ENCODE measurements at places on chromosomes 7 and 10.

DNA sequence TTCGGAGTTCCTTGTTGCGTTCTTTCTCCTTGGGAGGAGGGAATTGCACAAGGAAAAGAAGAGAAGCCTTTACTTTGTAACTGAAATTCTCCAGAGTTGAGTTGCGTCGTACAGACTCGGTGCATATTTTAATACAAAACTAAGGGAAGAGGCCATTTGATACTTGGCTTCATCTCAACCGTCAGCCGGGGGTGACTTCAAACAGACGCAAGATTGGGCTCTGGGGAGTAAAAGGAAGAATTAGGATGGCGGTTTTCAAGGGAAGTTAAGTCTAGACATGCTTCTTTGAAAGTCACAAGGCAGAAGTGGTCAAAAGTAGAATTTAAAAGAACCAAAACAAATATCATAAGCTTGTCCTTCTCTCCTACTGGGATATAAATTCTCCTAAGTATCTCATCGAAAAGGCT, 1.6 kb downstream of the PRR15 start:
- peaks cover 9% of the 10 kb centered on the region for H3K4me1 ChIP-seq
- H3K27me3 ChIP-seq, result peaks cover 49% of the 10 kb centered on the region
- H3K36me3 ChIP-seq, result no peaks in the 10 kb centered on the region
- peak overlapping the region; percentile 42 for H3K4me3 ChIP-seq
- H3K27ac ChIP-seq, result no peak overlapping the region
- no peak for DNase-seq

DNA sequence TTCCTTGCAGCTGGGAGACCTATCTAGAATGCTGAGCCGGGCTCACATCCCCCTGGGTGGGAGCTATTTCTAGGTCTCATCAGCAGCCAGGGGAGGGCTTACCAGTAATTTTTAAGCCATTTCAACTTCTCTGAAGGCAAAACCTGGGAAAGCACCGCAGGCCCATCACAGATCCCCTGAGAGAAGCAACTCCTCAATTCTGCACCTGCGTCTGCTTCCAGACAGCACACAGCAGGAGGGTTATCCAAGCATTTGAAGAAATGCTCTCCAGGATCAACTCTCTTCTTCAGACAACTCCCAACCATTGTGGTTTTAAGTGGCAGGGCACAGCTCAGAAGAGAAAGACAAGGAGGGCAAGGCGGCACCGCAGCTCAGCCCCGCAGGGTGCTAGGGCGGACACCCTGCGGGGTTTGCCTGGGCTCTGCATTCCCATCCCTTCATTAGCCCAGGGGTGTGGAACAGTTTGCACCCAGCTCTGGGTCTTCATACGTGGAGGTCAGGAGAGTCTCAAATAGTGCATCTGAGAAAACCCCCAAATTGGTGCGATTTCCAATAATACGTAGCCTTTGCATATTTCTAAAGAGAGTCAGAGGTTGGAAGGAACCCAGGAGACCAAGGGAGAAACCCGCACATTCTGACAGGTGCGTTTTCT, 618.7 kb downstream of the DNAJB6 start:
- H3K4me3 ChIP-seq, result no peak overlapping the region
- peaks cover 10% of the 10 kb centered on the region for H3K4me1 ChIP-seq
- no peak for DNase-seq
- no peak overlapping the region for H3K27ac ChIP-seq
- no peaks in the 10 kb centered on the region for H3K36me3 ChIP-seq

- no peaks in the 10 kb centered on the region for H3K27me3 ChIP-seq
- no peaks in the 10 kb centered on the region for H3K36me3 ChIP-seq
- no peak overlapping the region for H3K27ac ChIP-seq
- no peak for DNase-seq
- H3K4me3 ChIP-seq, result no peak overlapping the region
Observed at GRCh38 chr7:39602351-39602750, 21.0 kb upstream of the RALA start.

DNA sequence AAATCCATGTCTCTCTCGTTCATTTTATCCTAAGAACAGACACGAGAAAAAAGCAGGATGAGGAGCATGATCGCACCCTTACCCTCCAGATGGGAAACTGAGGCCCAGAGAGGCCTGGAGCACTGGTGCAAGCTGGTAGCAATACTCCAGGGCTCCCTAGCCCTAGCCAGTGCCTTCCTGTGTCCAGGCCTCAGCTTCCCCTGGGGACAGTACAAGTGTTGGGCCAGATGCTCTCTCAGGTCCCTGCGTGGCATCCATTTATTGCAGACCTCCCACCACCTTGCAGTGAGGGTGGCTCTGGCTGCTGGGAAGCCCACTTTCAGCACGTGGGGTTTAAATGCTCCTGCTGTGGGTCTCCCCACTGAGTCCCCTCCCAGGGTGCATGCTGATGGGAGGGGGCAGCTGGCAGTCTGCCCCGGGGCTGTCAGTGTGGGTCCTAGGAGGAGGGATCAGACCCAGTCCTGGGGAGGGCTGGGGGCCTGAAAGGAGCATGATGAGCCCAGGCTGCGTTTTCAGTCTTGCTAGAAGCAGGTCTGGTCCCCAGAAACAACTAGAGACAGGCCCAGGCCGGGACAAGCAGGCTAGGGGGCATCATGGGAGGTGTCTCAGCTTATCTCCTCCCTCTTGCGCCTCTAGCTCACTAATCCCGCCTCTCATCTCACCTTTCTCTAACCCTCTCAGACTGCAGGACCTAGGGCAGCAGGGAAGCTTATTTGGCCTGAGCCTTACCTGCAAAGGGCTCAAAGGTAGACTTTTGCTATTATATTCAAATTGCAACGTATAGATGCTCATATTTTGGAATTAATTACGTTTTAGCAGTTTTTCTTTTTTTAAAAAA, 662 bp upstream of the PPIF start:
- H3K27ac ChIP-seq, result no peak overlapping the region
- H3K36me3 ChIP-seq, result peaks cover 33% of the 10 kb centered on the region
- peaks cover 15% of the 10 kb centered on the region for H3K27me3 ChIP-seq
- DNase-seq, result no peak
- peaks cover 14% of the 10 kb centered on the region for H3K4me1 ChIP-seq
- no peak overlapping the region for H3K4me3 ChIP-seq

DNA sequence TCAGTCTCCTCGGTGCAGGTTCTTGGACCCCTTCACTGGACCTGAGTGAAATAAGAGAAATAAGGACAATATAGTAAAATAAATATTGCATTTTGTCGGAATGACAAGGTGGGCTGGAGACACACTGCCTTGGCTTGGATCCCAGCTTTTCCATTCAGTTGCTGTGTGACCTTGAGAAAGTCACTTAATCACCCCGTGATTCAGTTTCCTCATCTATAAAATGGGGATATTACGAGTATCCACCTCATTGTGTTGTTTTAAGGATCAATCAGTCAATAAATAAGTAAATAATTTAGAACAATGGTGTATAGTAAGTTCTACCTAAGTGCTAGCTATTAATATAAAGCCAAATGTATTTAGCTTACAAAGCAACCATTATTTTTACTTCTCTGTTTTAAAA, 29.1 kb downstream of the HK1 start:
- H3K4me3 ChIP-seq, result no peak overlapping the region
- H3K4me1 ChIP-seq, result no peaks in the 10 kb centered on the region
- H3K27me3 ChIP-seq, result peaks cover 17% of the 10 kb centered on the region
- no peak for DNase-seq
- H3K27ac ChIP-seq, result no peak overlapping the region

- H3K4me3 ChIP-seq, result no peak overlapping the region
- no peak for DNase-seq
- no peaks in the 10 kb centered on the region for H3K36me3 ChIP-seq
- no peaks in the 10 kb centered on the region for H3K27me3 ChIP-seq
- peaks cover 13% of the 10 kb centered on the region for H3K4me1 ChIP-seq
- no peak overlapping the region for H3K27ac ChIP-seq
Observed at GRCh38 chr10:101745074-101745696, 30.7 kb downstream of the FGF8 start.

GRCh38 chr10:91944880-91945630, 21.5 kb downstream of the BTAF1 start:
- H3K4me1 ChIP-seq, result no peaks in the 10 kb centered on the region
- H3K4me3 ChIP-seq, result no peak overlapping the region
- H3K36me3 ChIP-seq, result peaks cover 9% of the 10 kb centered on the region
- no peak for DNase-seq
- H3K27ac ChIP-seq, result no peak overlapping the region
- no peaks in the 10 kb centered on the region for H3K27me3 ChIP-seq

DNA sequence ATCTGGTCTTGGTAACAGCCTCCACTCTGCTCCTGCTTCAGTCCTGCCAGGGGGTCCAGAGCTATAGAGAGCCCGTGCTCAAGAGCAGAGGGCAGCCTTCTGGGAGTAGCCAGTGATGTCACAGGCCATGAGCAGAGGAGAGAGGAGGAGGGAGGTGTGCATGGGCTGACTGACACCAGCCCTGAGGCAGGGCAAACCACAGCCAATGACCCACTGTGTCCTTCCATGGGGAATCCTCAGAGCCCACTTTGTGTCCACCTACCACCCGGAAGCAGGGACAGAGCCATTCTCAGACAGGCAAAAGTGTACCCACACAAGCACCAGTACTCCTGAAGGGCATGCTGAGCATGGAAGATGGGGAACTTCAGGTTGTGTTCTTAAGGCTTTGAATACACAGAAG, at the start of gene PAX4:
PAX4 (minus strand) TSS at position 101 of the 400 bp plus-strand sequence. CDS start 2,214 bp downstream, outside the sequence.
- DNase-seq, result no peak
- H3K4me3 ChIP-seq, result no peak within 1 kb of the TSS
- H3K36me3 ChIP-seq, result no peaks in the 10 kb centered on the region

GRCh38 chr7:2060701-2061100, 172.0 kb downstream of the MAD1L1 start:
- H3K36me3 ChIP-seq, result peaks cover 7% of the 10 kb centered on the region
- H3K27ac ChIP-seq, result no peak overlapping the region
- no peak for DNase-seq

DNA sequence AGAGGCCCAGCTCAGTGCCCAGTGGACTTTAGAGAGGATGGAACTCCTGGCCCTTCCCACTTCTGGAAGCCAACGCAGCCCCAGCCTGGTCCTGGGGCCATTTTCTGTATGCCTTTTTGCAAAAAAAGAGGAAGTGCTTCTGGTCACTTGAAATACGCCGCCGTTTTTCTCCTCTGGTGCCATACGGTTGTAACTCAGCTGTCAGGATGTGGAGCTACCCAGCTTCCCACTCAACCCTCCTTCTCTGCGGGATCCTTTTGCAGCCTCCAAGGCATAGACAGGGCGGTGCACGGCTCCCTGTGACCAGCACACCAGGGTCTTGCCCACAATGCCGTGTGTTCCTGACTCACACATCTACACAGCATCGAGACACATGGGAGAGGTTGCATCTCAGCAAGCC, 369.6 kb downstream of the TCERG1L start:
- no peaks in the 10 kb centered on the region for H3K36me3 ChIP-seq
- no peaks in the 10 kb centered on the region for H3K27me3 ChIP-seq
- H3K27ac ChIP-seq, result no peak overlapping the region
- H3K4me1 ChIP-seq, result no peaks in the 10 kb centered on the region
- no peak for DNase-seq

DNA sequence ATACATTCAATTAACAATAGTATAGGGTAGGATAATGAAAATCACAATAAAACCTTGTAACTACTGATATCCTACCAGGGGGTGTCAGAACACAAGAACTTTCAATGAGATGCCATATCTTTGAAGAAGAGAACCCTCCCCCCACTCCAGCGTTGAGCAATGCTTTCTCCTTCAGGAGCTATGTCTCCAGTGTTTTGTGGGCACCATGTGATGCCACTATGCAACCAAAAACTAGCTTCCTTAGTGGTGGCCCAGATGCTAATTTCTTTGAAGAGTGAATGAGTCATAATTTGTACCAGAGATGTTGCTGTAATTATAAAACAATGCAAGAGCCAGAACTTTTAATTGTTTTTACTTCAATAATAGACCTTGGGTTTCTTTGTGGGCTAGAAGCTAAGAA, 76.0 kb upstream of the ADO start:
- no peaks in the 10 kb centered on the region for H3K4me1 ChIP-seq
- no peak overlapping the region for H3K27ac ChIP-seq
- H3K36me3 ChIP-seq, result no peaks in the 10 kb centered on the region
- no peak overlapping the region for H3K4me3 ChIP-seq
- no peak for DNase-seq

DNA sequence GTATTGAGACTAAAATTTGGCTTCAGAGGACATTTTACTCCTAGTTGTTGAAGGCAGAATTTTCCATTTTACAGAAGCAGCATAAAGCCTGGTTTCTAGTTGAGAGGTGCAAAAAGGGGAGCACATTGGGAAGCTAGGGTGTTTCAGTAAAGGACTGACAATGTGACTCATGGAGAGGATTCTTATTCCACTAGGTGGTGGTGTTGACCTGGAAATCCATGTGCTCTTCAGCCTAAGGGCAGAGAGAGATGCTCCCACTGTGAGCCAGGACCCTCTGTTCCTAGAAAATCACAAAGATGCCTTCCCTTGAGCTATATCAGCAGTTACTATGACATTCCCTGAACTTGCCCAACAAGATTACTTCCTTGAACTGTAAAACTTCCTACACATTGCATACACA, 687.8 kb downstream of the IPMK start:
- H3K4me1 ChIP-seq, result no peaks in the 10 kb centered on the region
- no peak overlapping the region for H3K4me3 ChIP-seq
- no peak overlapping the region for H3K27ac ChIP-seq
- no peaks in the 10 kb centered on the region for H3K27me3 ChIP-seq
- peak; percentile 29 for DNase-seq

DNA sequence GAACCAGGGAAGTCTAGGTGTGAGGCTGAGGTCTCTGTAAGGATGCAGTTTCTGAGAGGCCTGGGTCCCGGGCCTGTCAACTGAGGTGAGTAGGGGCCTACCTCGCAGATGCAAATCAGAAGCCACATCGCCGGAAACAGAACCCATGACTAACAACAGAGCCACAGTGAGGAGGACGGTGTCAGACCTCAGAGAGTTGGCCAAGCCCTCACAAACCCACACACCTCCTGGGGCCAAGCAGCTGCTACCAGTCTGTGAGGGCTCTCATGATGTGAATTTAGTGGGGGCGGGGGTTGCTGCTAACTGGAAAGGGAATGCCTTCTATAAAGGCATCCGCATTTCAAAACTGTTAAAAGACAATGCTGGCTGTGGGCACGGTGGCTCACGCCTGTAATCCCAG, 103.0 kb downstream of the COBL start:
- H3K4me1 ChIP-seq, result peaks cover 1% of the 10 kb centered on the region
- H3K27me3 ChIP-seq, result no peaks in the 10 kb centered on the region
- no peak overlapping the region for H3K4me3 ChIP-seq
- no peak overlapping the region for H3K27ac ChIP-seq

DNA sequence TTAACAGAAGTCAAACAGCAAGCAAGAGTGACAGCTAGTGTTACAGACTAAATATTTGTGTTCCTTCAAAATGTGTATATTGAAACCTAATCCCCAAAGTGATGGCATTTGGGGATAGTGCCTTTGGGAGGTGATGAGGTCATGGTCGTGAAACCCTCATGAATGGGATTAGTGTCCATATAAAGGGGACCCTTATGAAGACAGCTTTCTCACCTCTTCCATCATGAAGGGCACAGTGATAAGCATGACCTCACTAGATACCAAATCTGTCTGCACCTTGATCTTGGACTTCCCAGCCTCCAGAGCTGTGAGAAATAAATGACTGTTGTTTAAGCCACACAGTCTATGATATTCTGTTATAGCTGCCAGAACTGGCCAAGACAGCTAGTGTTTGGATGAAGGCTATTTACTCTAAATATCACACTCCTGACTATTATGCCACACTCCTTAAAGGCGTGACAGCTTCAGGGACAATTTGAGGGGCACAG, 235.7 kb upstream of the TMEM72 start:
- no peaks in the 10 kb centered on the region for H3K36me3 ChIP-seq
- no peaks in the 10 kb centered on the region for H3K27me3 ChIP-seq
- H3K4me3 ChIP-seq, result no peak overlapping the region
